ENCODE measurements at places on chromosomes 11 and 22. TPM values are rescaled to one million over a fixed set of nuclear protein-coding genes. Genes with fewer than 3 reads are reported as not detected.

The TBX10 gene
- total RNA-seq, result not detected

The OR51B4 gene
- total RNA-seq, result not detected

The NXPE2 gene
- not detected for total RNA-seq

The SYT7 gene
- 9.7 TPM for total RNA-seq

The TRIM29 gene
- 0.57 TPM for total RNA-seq

The GGTLC2 gene
- not detected for total RNA-seq

The CDKN1C gene
- total RNA-seq, result 1.7 TPM

The UEVLD gene
- total RNA-seq, result 39.1 TPM

The OR9G1 gene
- total RNA-seq, result not detected

The POTEH gene
- total RNA-seq, result not detected

The CCDC188 gene
- total RNA-seq, result not detected

The FLRT1 gene
- total RNA-seq, result 0.44 TPM

The DDI1 gene
- not detected for total RNA-seq

The PCF11 gene
- total RNA-seq, result 43.2 TPM

The MEI1 gene
- 6.7 TPM for total RNA-seq

The OR51E2 gene
- 0.22 TPM for total RNA-seq

The OR6A2 gene
- total RNA-seq, result 0.57 TPM

The ZNF214 gene
- total RNA-seq, result 1.4 TPM

Measured in placental pericyte (primary cell).